ENCODE measurements at places on chromosomes 5 and 9.

DNA sequence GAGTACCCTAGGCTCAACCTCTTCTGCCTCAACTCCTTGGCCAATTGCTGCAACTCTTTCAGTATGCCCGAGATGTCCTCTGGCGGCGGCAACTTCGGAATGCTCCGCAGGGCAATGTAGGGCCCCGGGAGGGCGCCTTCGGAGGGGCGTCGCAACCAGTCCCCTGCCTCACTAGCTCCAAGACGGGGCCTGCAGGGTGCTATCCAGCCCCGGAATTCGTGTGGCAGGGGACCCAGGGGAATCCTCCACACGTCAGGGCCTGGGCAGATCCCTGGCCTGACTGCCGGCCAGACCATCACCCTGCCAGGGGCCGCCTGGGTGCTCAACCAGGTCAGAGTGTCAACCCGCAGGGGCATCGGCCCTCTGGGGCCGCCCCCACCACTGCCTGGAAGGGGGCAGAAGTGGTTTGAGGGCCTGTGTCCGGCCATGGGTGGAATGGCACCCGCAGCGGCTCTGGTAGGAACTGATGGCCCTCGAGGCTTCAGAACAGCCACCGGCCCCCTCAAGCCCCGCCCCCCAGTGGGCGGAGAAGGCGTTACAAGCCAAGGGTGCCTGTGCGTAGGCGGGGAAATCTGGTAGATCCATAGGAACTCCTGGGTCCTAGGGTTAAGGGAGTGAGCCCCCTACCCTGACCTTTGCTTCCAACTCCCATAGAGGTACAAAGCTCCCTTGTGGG lies at the start of gene POU5F2:
Gene POU5F2, minus strand, starts transcription at position 465 of the 676 bp plus-strand sequence. Its CDS starts 37 bp downstream, at position 428.
- no peak for DNase-seq

DNA sequence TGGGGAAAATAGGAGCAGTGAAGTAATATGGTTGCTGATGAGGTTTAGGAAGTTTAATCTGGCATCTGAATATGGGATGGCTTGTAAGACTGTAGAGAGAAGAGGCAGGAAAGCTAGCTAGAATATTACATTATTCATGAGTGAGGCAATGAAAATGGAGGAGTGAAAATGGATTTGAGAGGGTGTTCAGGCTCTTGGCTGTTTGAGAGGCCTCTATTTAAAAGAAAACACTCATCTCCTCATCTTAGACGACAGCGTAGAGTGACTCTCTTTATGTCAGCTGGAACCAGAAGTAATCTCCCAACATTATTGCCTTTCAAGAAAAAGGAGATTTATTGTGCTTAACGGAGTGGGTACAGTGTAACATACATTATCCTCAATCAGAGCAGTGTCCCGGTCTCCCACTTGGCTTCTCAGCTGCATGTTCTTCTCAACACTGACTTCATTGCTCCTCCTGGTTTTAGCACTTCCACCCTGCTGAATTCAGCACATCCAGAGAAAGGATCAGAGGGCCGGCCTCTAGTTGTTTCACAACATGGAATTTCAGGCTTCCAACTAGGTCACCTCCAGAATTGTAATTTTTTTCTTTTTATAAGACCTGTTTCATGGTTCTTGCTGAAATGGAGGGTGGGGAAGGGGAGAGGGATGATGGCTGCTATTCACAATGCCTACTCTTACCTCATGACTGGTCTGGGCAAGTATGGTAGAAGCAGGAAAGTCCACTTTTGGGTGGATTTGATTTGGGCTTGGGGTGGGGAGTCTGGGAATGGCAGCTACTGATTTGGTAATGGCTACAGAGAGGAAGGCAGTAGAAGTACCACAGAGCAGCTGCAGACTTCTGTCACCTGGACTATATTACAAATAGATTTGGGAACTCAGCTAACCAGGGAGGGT lies 52.9 kb upstream of the KIAA1958 start:
- DNase-seq = no peak

- DNase-seq = no peak
Measured at GRCh38 chr5:137561608-137562007, 62.5 kb upstream of the SPOCK1 start.

DNA sequence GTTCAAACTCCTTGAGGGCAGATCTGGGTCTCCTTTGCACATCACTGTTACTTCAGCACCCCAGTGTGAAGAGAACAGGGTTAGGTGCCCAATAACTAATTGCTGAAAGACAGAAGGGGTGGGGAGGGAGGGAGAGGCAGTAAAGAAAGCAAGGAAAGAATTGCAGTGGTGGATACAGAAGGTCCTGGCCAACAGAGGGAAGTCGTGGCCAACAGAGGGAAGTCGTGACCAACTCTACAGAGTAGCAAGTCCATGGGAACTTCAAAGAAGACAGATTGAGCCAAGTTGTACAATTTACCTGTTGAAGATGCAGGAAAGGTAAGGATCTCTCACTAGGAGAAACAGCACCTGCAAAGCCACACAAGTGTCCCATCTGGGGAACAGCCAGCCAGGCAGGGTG lies 27.0 kb downstream of the CCNJL start:
- DNase-seq = no peak

GRCh38 chr5:40630126-40630525 lies 49.6 kb upstream of the PTGER4 start:
- no peak for DNase-seq

DNA sequence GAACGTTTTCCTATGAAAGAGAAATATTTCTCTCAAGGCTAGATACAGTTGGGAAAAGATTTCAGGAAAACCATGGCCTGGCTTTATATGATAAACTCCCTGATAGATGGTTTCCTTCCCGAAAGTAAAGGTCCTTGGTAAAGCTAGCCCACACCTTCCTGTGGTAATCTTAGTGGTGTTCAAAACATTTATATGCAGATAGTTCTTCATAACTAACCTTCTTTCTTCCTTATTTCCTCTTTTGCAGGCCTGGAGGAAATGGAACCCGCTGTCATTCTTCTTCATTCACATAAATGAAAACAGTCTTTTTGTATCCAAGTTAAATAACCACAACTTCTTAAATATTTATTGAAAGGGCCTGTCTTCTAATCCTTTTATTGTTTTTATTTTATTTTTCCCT lies 474.0 kb upstream of the ACTBL2 start:
- no peak for DNase-seq

DNA sequence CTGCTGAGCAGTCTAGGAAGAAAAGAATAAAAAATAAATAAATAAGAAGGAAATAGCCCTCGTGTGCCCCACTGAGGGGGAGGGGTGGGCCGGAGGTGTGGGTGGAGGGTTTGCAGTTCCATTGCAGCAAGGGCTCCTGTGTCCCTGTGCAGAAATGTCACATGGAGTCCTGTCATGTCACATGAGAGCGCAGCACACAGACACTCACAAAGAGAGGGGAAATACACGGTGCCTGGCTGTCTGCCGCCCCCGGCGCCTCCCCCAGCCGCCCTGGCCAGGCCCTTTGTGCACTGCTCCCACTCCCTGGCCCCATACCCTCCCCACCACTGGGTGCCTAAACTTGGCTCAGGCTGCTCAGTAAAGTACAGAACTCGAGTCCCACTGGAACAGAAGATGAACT lies 55.6 kb upstream of the SPTLC1 start:
- no peak for DNase-seq

GRCh38 chr9:35294066-35294465 lies 132.3 kb downstream of the UNC13B start:
- DNase-seq = no peak
